MM.1S (cell line): ENCODE measurements at places on chromosomes 4 and X.

DNA sequence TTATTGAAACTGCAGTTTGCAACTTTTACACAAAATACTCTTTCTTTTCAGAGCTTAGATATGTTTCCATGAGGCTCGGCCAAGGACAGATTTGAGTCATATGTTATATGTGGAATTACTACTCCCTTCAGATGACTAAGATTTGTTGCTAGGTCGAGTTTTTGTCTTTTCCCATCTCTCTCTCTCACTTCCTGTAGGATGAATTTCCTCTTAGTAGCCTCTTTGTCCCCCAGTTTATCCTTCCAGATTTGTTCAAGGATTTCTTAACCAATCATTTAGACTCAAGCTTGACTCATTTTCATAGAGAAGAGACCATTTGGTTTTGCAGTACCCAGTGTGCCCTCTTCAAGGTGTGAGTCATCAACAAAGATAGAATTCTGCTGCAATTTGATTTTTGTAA is 209.2 kb downstream of the GLUD2 start:
- DNase-seq, result no peak

DNA sequence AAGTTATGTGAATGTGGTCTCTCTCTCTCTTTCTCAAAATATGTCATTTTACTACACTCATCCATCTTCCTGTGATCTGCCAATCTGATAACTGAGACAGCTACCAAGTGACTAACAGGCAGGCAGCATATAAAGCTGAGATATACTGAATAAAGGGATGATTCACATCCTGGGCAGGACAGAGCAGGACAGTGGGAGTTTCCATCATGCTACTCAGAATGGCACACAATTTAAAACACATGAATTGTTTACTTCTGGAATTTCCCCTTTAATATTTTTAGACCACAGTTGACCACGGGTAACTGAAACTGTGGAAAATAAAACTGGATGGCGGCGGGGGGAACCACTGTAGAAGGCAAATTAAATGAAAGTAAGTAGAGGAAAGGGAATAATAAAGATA is 58.6 kb upstream of the DCTD start:
- DNase-seq, result no peak

DNA sequence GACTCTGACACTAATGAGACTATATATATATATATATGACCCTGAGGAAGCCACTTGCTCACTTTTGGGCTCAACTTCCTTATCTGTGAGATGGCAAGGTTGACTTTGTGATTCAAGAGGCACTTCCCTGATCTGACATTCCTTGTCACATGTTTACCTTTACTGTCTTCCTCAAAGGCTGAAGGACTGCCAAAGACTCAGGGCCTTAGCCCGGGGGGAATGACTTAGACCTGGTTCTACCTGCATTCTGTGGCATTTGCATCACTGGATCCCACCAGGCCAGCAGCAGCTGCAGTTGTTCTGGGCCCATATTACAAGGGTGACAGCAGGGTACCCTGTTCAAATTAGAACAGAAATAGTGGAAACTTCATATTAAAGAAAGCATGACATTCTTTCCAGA is 3.1 kb upstream of the HS6ST2 start:
- no peak for DNase-seq

- no peak for DNase-seq
These were observed 381.7 kb downstream of the GPAT3 start for GRCh38 chr4:83917572-83917971.

DNA sequence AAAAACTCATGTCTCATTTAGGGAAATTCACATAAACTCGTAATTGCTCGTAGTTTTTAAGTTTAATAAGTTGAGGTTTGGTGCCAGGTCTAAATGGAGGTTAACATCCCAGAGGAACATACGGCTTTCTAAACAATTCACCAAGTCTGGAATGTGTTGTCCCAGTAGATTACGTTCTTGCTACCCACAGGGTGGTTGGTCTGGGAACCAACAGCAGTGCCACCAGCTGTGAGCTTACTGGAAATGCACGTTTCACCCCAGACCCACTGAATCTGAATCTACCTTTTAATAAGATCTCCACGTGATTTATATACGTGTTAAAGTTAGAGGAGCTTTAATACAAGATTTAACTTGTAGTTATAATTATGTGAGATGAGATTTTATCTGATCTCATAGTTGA is 134.3 kb downstream of the BMPR1B start:
- no peak for DNase-seq

- no peak for DNase-seq
These were observed 2.1 kb downstream of the ASMTL start for GRCh38 chrX:1450361-1451161.

GRCh38 chr4:159367781-159368080 is 264.9 kb downstream of the RAPGEF2 start:
- no peak for DNase-seq

DNA sequence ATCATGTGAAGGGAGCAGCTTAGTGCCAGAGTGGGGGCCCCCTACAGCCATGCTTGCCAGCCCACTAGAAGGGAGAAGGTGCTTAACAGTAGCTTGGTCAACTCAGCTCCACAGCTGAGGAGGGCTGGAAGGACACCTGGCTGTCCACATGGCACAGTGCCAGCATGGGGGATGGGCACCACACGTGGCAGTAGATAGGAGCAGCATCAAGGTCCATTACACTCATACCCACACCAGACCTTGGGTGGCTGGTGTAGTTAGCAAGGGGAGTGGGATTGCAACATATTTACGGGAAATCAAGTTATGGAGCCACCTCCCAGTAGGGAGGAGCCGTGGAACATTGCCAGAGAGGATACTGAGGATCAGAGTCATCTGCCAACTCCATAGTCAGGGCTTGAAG is 37.9 kb upstream of the SLC4A4 start:
- DNase-seq, result no peak

GRCh38 chr4:185120631-185120946 is 22.5 kb upstream of the SLC25A4 start:
- DNase-seq, result no peak

GRCh38 chr4:27759611-27760575 is 899.3 kb downstream of the STIM2 start:
- DNase-seq, result no peak

DNA sequence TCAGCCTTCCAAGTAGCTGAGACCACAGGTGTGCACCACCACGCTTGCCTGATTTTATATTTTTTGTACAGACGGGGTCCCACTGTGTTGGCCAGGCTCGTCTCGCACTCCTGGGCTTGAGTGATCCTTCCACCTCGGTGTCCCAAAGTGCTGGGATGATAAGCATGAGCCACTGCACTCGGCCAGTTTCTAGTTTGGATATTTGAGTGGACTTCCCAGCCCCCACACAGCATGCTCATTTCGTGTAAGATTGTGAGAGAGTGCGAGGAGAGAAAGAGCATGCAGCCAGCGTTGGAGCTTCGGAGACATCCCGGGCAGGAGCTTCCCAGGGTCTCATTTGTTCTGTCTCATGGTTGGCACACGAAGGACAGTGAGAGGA is 31.8 kb downstream of the ARSD start:
- DNase-seq, result no peak

DNA sequence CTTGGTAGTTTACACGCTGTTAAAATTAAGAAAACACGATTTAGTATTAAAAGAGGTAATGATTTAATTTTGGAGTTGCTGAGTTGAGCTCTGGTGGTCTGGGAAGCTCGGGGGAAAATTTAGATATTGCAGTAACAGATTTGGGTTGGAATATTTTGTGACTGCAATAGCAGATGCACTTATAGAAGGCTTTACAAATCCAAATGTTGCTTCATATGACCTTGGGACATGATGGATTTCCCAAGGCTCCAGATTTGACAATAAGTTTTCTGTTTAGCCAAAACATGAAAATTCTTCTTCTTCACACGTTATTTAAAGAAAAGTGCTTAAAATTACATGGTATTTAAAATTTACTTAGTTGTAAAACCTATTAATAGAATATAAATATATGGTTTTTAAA is 302.0 kb downstream of the SPRY1 start:
- DNase-seq, result no peak

GRCh38 chr4:165288639-165289422 is 38.6 kb upstream of the MSMO1 start:
- DNase-seq, result no peak

DNA sequence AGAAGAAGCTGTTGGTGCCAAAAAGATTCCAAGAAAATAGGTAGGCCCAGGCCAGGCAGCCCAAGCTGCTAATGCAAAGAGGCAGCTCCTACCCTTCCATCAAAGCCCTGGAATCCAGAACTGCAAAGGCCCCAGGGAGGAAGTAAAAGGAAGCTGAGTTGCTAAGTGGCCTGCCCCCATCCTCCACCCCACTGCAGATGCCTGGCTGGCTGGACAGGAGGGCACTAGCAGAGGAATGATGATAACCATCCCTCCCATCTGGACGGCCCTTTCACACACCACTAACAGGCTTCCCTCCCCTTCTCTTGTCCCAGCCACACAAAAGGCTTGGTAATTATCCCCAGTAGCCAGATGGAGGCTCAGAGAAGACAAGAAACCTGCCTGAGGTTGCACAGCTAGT is 32.4 kb upstream of the PJA1 start:
- no peak for DNase-seq

DNA sequence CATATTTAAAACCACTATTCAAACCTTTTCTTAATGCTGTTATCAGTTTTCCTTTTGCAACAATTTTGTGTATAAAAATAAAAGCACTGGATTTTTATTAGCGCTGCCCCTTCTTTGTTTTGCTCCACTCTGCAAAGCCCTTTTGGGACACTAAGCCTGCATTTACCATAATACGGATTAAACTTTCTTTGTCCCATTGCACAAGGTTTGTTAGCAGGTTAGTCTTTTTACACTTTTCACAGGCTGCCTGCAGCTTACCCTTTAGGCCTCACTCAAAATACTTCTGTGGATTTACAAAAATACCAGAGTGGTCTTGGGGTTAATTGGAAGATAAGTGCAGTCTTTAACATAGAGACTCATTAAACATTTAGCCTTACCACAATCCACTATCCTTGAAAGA is 35.7 kb upstream of the MAB21L2 start:
- no peak for DNase-seq

DNA sequence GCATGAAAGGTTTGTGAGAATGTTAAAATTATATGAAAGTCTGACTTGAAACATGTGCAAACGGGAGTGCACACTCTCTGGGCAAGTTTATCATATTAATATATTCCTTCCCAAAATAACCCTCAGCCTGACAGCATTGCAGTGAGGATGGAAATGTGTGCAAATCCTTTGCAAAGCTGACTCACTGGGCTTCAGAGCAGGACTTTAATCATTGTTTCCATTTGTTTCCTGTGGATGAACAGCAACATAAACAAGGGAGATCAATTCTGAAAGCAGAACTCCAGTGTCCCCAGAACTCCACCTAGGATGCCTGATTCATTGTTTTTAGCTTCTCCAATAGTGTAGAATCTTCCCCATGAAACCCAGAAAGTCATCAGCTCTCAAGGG is 32.9 kb downstream of the SLC2A9 start:
- DNase-seq, result no peak

DNA sequence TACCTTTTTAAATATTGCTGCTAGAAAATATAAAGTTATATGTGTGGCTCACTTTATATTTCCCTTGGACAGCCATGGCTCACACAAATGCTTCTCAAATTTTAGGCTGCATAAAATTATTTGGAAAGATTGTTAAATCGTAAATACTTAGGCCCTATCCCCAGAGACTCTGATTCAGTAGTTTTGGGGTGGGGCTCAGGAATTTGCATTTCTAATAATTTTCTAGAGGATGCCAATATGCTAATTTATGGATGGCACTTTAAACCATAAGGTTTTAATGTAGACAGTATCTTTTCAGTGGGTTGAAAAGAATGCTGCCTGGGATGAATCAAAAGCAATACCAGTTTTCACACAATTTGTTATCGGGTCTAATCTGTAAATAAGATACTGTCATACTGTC is 49.7 kb downstream of the RAP1GDS1 start:
- DNase-seq, result no peak

DNA sequence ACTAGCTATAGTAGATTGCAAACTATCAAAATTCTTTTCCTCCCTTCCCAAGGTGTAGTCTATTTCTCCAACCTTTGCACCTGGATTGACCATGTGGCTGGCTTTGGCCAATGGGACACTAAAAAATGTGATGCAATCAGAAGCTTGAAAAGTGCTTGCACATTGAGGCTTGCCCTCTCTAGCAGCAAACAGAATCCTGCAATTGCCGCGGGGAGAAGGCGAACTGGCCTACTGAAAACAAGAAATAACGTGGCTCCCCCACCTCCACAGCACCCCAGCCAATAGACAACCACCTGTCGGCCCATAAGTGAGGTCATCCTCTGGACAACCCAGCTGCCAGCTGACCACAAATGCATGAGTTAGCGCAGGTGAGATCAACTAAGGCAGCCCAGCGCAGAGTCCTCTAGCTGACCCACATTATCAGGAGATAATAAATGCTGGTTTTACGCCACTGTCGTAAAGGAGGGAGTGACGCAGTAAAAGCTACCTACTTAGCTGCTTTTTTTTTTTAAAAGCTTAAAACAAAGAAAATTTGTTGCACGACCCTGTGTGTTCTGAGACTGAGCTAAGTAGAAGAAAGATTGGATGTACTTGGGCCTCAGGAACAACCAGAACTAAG is 95.2 kb downstream of the GK start:
- no peak for DNase-seq

GRCh38 chrX:13689741-13690211 is 848 bp downstream of the RAB9A start:
- no peak for DNase-seq

GRCh38 chr4:72340803-72341431 is 228.1 kb downstream of the ADAMTS3 start:
- no peak for DNase-seq

- peak; percentile 27 for DNase-seq
These were observed 123.0 kb upstream of the PCDH18 start for GRCh38 chr4:137655302-137655701.
